ENCODE measurements at places on chromosomes 12 and 14.

DNA sequence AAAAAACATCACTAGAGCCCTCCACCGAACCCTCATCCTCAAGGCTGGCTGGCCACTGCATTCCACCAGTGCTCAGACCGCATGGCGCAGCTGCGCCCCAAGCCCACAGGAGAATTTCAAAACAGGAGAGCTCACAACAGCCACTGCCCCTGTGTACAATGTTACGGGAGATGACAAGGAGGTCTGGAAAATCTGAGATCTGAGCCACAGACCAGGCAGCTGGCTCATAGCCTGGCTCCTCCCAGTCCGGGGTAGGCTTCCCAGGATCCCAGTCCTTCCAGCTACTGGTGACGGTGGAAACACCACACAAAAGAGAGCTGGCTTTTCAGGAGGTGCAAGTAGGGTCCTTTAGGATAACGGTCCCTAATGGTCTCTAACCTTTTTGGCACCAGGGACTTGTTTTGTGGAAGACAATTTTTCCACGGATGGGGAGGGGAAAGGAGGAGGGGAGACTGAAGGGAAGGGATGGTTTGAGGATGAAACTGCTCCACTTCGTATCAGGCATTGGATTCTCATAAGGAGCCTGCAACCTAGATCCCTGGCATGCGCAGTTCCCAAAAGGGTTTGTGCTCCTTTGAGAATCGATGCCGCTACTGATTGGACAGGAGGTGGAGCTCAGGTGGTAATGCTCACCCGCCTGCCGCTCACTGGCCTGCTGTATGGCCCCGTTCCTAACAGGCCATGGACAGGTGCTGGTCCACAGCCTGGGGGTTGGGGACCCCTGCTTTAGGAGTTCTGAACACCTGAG, 23.0 kb upstream of the NRDE2 start:
- no peak for DNase-seq

DNA sequence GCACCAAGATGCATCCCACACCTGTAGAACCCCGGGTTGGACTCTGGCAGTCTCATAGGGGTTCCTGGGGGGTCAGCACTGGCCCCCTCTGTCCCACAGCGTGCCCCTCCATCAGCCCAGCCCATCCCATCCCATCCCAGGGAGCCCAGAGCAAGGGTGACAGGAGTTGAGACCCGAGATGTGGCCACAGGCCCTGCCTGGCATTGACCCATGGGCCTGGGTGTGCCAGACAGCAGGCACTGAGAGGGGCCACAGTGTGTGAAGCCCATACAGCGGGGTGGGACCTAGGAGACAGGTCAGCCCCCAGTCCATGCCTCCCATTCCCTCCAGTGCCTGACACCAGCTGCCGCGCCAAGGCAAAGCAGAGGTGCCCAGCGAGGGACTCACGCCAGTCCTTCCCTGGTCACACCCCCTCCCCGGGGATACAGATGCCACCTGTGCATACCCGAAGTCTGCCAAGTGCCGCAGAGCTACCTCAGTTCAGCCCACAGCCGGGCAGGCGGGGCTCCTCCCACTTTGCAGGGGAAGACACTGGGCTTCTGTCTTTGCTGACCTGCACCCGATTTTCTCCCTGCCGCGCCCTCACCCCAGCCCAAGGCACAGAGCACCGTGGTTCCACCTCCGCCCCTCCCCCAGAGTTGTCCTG, 50.4 kb downstream of the CYP46A1 start:
- no peak for DNase-seq

DNA sequence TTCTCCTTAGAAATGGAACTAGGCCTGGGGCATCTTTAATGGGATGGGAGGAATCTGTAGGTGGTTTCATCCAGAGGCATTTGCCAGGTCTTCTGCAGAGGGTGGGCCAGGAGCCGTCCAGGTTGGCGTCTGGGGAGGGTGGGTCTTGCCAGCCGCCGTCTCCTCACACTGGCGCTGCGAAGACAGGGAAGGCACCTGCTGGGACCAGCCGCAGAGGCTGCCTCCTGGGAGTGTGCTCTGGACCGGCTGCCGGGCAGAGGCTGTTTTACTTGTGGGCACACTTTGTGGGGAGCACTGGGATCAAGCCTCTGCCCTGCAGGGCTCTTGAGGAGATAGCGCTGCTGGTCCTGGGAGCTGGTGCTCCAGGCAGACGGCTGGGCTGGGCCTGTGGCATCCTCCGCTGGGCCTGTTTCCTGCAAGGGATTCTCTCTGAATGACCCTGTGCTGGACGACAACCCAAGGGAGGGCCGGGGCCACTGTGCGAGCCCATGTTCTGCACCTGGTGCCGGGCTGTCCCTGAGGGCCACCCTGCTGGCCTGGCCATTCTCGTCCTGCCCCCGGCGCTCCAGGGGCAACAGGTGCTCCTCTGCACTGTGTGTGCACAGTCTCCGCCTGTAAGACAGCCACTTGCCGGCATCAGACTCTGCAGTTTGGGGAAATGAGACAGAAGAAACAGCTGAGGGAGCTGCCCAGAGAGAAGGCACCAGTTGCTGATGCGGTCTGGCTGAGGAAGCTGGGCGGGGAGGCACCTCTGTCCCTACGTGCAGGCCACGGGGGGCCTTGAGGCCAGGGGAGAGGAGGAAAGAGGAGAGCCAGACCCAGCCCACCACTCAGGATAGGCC, 10.0 kb upstream of the TEX22 start:
- DNase-seq = no peak

DNA sequence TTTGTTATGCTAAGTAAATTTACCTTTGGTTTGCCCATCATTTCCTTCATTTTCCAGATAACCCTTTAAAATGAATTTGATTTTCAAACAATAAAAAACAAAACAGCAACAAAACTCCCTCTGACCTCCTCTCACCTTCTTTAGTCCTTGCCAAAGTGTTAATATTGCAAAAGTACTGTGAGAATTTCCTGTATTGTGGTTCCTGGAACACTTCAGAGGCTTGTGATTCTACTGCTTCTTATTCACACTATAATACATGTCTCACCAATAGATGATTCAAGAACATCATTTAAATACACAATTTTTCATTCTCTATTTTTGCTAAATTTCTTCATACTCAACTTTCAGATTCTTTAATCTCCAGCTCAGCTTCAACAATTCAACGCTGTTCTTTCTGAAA, at the start of gene KLRD1:
Gene KLRD1 (plus strand): TSS at position 241 of the 400 bp plus-strand sequence. CDS start 208 bp downstream, outside the sequence.
- no peak for DNase-seq

DNA sequence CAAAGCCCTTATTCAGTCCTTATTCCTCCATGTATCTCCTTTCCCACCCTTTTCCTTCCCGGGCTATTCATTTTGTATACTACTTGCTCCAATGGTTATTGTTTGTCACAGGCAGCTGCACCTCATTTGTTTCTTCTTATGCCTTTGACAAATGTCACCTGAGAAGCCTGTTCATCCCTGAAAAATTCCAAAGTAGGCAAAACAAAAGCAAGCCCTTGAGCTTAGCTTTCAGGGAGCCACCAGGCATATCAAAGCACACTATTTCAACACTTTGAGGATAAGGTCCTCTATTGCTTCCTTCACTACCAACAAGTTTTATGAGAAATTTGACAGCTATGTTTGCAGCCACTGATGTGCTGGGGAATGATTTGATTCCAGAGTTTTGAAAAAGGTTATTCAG, 738.7 kb upstream of the LMO3 start:
- no peak for DNase-seq

DNA sequence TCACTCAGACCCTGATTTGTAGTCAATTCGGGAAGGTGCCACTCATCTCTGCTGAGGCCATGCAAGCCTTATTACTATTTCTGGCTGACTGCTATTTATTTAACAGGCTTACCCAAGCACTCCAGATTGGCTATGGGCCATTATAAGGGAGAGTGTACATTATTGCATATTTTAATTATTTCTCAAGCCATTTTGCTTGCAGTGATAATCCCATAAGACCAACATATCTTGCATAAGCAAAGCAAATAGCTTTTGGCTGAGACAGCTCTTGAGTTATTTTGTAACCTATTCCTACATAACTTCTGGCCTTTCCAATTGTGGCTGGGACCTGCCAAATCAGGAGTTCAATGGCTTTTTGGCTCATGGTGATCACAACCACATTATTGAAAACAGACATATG, 509.6 kb upstream of the USP15 start:
- DNase-seq = no peak

- DNase-seq = no peak
Measured at GRCh38 chr12:18382236-18382885, 121.0 kb downstream of the PIK3C2G start.

DNA sequence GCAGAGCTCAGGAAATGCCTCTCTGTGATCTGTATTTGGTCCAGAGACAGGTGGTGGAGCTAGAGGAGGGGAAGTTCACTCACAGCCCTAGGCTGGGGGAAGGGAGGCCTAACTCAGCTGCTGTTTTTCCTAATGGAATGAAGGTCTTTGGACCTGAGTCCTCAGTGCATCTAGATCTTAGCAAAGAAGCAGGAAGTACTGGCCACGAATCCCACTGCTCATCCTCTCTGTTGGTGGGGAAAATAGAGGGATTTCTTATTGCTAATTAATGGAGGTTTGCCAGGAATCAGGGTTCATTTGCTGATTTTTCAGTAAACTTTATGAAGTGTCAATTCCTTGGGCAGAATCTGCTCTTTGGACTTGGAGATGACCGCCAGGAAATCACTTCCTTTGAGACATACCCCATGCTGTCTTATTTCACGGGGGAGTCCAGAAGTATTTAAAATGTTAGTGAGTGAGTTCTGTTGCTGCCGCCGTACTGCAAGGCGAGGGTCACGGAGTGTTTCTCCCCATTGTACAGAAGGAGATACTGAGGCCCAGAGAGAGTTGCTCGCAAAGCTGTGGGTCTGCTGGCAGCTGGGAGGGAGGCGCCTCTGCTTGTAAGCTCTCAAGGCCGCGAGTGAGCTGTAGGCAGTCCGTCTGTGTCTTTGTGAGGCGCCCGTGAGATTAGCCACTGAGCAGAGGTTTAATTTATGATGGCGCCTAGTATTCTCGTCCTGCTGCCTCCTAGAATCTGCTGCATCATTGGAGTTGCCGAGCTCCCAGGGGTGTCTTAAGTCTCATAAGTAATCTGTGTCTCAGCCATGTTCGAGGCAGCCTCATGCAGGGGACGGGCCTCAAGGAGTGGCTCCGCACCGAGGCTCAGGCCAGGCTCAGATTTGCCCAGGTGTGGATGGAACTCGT, 88.2 kb downstream of the TSPAN9 start:
- no peak for DNase-seq

GRCh38 chr12:131800594-131801135, 27.5 kb upstream of the MMP17 start:
- DNase-seq = no peak

DNA sequence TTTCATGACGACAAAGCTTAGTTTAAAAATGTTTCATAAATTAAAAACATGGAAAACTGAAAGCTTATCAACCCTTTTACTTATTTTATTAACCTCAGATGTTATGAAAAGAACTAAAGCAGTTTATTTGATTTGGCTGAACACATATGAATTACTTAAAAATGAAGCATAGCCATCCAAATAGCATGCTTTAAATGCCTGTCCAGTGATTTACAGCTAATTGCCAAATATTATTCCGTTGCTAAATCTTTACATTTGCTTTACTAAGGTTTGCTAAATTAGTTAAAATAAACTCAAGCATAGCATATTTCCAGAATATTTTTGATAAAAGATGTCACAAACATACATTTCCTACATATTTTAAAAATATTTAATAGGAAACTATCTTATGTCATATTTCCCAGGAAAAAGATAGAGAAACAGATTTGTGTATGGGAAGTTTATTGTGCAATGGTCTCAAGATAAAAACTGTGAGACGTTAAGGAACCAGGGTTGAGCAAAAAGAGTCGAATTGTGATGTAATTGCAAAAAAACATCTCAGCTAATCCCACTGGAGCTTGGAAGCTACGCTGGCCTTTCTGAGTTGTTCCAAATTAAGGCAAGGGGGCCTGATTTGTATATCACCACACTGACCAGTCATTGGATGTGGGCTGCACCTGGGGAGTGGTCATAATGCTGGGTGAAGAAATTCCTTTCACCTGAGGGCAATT, 25.8 kb downstream of the GPR135 start:
- no peak for DNase-seq

GRCh38 chr12:50765095-50765911, 1.4 kb downstream of the ATF1 start:
- DNase-seq = no peak

- no peak for DNase-seq
Measured at GRCh38 chr14:59018978-59019377, 169.5 kb upstream of the DAAM1 start.

- no peak for DNase-seq
Measured at GRCh38 chr12:58425481-58426392, 484.4 kb downstream of the ATP23 start.

DNA sequence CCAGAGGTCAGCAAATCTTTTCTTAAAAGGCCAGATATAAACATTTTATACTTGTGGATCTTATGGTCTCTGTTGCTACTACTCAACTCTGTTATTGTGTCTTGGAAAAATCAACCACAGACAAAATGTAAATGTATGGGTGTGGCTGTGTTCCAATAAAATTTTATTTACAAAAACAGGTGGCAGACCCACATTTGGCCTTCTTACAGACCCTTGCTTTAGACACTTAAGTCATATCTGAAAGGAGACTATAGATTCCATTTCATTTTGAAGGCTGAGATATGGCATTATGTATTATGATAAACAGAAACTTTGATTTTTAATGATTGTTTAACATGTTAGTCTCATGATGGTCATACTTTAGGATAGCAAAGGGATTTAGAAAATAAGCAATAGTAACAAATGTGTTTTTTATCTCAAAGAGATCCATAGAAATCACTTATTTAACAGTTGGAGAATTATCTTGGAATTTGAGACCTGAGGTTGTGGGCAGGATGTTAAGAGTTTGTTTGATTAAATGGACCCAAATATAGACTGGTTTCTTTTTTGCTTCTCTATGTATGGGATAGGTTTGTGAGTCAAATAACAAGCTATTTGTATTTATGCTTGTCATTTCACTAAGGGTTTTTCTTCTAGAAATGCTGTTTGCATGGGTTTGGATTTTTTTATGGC, 51.2 kb downstream of the PPFIBP1 start:
- no peak for DNase-seq

GRCh38 chr12:6667559-6668210, 4.8 kb upstream of the ING4 start:
- DNase-seq = no peak

GRCh38 chr14:69055999-69056788, 77.1 kb upstream of the ACTN1 start:
- no peak for DNase-seq

DNA sequence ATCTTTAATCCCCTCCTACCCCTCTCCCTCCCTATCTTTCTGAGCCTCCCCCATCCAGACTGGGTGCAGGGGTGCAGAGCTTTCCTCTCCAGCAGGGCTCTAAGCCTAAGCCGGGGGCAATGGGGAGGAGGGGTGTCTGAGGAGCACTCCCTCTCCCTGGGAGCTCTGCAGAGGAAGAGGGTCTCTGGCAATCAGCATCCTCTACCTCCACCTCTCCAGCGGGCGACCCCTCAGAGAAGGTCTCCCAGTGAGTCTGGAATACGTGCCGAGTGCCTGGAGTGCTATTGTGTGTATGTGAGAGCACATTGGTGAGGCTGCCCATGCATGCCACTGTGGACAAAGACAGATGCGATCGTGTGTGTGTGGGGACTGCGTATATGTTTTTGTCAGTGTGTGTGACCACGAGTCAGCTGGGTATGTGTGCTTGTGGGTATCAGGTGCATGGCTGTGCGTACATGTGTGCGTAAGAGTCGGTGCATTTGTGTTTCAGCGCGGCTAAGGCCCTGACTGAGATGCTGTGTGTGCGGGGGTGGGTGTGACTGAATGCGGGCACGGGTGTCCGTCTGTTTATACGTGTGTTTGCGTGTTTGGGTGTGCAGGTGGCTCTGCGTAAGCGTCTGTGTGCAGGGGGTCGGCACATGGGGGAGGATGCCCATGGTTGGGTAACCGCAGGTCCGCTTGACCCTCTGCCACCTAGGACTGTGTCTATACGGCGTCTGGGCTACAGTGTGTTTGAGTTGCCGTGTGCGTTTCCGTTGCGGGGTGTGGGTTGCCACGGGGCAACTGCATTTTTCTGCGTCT, 905 bp upstream of the DLK1 start:
- DNase-seq = no peak
